Stimulated activated CD8-positive, alpha-beta memory T cell treated with anti-CD3 and anti-CD28 coated beads, Interleukin-2, amount 100 ng/mL, for 48 hours (primary cell): ENCODE measurements at places on chromosomes 5 and 9.

- DNase-seq, result no peak
These were observed 7.5 kb upstream of the PRLR start for GRCh38 chr5:35237580-35238376.

GRCh38 chr5:174573221-174573994 is 151.0 kb upstream of the MSX2 start:
- DNase-seq, result no peak

- no peak for DNase-seq
These were observed 60.9 kb downstream of the CXXC5 start for GRCh38 chr5:139708877-139709581.

DNA sequence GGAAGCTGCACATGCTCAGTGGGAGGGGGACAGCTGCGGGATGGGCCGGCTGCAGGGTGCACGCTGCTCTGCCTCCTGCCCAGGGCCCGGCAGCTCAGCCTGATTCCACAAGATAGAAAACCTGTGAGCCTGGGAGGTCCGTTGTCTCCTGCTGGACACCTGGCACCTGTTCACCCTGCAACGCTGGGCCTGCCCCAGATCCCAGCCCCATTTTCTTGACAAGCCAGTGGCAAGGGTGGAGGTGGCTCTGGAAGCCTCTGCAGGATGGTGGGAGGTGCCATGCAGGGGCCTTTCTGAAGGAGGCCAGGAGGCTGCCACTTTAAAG is 68.1 kb upstream of the RNF130 start:
- DNase-seq, result no peak

DNA sequence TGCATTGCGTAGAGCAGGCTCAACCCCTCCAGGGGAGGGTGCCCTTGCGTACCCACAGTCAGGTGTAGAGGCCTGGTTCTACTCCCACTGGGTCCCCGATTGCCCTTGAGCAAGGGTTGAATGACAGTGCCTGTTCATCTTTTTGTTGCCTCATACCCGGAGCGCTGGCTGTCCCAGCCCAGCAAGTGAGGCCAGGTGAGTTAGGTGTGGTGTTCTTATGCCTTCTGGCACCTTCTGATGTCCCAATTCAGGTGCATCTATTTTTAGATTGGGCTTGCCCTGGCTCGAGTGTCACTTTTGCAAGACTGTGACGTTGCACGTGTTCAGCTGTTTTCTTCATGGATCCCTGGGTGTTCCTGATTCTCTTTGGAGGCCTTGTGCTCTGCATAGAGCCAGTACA is 257.8 kb downstream of the GOLPH3 start:
- DNase-seq, result no peak

DNA sequence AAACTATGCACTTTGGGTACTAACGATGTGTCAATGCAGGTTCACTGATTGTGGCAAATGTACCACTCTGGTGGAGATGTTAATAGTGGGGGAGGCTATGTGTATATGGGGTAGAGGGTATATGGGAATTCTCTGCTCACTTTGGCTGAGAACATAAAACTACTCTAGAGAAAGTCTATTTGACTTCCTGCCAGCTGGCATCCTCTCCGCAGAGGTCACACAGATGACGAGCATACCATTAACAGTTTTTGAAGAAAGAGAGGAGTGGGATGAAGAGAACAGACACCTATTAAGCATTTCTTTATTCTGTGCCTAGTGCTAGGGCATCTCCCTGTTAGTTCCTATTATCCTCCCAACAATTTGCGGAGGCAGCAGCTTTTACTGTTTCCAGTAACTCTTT is 58.4 kb upstream of the TRIM32 start:
- no peak for DNase-seq

- no peak for DNase-seq
These were observed 325.3 kb downstream of the TLE1 start for GRCh38 chr9:81363916-81364480.

GRCh38 chr5:143141652-143142051 is 261.8 kb downstream of the NR3C1 start:
- DNase-seq, result no peak

DNA sequence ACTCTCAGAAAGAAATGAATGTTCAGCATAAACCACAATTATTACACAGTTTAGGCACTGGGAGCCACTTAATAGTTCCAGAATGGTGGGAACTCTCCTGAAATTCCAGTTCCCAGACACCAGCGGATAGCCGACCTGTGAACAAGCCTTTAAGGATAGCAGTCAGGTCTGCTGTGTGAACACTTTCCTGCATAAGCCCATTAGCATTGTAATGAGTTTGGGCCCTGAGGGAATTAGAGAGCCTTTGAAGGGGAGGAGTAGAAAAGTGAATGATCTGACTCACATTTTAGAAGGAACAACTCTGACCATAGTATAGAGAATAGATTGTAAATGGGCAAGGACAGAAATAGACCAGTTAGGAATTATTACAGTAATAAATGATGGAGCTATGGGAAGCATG is 189.1 kb downstream of the ADGRV1 start:
- no peak for DNase-seq

DNA sequence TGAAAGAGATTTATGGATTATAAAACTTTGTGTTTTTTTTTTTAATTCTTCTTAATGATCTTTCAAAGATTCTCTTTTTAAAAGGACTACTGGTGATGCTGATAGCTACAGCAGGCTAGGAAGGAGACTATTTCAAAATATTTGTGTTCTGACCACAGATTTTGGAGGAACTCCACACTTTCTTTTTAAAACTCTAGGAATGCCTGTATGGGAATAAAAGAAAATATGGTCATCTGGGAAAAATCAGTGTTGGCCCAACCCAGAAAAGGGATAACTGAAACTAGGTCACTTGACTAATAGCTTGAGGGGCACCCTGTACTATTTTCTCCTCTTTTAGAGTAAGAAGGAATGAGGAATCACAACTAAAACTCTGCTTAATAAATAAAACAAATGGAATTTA is 97.6 kb upstream of the ADAMTS19 start:
- DNase-seq, result no peak

GRCh38 chr9:134855231-134855899 is 25.2 kb upstream of the FCN2 start:
- DNase-seq, result no peak

GRCh38 chr5:43561356-43561755 is 4.5 kb upstream of the PAIP1 start:
- DNase-seq, result no peak

DNA sequence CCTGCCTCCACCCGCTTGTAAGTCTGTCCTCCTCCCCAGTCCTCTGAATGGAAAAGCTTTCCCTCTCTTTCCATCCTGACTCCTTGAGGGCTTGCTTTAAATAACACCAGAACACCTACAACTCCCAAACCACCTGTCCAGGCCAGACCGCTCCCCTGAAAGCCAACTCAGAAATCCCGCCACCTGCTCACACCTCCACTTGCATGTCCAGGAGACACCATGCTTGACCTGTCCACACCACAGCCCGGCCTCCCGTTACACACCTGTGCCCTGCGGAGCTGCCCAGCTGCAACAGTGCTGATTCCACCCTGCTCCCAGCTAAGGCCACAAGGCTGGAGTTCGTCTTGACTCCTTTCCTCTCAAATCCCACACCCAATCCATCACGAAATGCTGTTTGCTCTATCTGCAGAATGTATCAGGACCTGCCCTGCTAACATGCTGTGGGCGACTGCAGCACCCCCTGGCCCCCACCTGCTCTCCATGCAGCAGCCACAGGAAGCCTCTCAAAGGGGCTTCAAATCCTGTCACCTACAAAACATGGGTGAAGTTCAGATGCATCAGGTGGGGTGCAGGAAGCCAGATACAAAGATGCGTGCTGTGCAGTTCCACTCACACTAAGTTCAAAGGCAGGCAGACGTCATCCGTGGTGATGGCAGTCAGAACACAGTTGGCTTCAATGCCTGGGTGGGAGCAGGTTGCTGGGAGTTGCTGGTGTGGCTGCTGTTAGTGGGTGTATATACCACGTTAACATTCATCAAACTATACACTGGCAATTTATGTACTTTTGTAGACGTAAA is 166.0 kb downstream of the ROR2 start:
- no peak for DNase-seq

DNA sequence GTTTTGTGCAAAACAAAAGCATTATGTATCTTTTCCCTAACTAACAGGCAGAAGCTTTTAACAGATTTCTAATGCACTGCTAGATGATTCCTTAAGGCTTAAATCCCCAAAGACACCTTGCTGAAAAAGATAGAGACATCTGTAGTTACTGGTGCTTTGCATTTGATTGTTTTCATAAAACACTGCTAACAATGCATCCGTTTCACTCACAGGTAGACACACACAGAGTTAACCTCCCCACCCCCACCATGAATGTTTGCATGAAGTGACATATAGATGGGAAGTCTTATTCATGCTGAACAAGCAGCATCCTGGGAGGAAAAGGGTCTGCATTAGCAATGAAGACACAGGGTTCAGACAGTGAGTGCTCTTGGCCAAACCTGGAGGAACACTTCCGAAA is 100.9 kb downstream of the ASTN2 start:
- no peak for DNase-seq

- no peak for DNase-seq
These were observed 47.7 kb downstream of the MTMR12 start for GRCh38 chr5:32264957-32265572.

DNA sequence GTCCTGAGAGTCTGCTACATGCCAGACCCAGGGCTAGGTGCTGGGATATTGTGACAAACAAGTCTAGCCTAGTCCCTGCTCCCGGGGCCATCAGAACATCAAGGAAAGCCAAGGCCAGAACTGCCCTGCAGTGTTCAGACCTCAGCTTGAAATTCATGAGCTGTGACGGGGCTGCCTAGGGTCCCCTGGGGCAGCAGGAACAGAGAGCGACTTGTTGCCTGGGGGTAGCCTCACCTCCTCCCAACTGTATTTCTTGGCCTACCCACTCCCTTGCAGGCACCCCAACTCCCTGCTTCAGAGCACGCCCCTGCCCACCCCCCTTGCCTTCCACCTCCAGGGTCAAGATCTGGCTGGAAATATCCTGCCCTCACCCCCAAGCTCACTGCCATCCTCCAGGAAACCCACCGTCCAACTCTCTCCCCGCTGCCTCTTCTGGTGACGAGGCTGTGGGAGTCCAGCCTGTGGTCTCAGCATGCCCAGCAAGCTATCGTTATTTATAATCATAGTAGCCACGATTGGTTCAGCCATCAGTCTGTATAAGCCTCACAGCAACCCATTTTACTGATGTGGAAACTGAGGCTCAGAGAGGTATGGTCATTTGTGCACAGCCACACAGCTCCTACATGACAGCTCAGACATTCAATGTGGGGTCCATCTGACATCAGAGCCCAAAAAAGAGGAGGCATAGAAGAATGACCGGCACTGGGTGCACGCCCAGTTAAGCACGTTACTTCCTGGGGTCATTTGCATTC is 10.7 kb downstream of the DNM1 start:
- no peak for DNase-seq

- DNase-seq, result no peak
These were observed 87.1 kb upstream of the ELL2 start for GRCh38 chr5:96048763-96049162.

- no peak for DNase-seq
These were observed 44.2 kb downstream of the SH3PXD2B start for GRCh38 chr5:172410160-172410559.

- no peak for DNase-seq
These were observed 15.7 kb downstream of the FER start for GRCh38 chr5:108763222-108763916.

- no peak for DNase-seq
These were observed 524.5 kb upstream of the CLINT1 start for GRCh38 chr5:158383486-158383885.

GRCh38 chr9:38416461-38416860 is 7.8 kb downstream of the IGFBPL1 start:
- no peak for DNase-seq

DNA sequence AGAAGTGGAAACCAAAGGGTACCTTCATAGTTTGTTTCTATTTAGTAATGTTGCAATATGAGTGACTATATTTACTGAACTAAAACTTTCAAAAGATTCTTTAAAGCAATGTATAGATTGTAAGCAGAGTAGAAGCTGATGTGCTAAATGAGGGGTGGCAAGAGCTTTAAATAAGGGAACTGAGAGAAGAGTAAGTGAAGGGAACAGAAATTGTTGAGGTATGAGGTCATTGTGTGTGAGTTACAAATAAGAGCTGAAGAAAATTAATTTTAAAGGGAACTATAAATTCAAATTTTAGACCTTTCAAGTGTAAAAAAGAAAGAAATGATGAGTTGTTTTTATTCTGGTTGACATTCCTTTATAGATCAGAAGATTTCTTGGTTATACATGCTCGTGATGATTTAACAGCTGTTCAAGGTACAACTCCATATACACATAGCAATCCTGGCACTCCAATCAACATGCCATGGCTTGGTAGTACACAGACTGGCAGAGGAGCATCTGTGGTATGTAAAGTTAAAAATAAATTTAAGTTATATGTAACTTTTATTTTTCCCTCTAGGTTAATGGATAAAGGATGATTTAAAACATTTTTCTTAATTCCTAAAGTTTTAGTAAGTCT is 135.1 kb upstream of the TNFAIP8 start:
- no peak for DNase-seq

GRCh38 chr5:107324071-107324470 is 346.7 kb downstream of the EFNA5 start:
- DNase-seq, result no peak

DNA sequence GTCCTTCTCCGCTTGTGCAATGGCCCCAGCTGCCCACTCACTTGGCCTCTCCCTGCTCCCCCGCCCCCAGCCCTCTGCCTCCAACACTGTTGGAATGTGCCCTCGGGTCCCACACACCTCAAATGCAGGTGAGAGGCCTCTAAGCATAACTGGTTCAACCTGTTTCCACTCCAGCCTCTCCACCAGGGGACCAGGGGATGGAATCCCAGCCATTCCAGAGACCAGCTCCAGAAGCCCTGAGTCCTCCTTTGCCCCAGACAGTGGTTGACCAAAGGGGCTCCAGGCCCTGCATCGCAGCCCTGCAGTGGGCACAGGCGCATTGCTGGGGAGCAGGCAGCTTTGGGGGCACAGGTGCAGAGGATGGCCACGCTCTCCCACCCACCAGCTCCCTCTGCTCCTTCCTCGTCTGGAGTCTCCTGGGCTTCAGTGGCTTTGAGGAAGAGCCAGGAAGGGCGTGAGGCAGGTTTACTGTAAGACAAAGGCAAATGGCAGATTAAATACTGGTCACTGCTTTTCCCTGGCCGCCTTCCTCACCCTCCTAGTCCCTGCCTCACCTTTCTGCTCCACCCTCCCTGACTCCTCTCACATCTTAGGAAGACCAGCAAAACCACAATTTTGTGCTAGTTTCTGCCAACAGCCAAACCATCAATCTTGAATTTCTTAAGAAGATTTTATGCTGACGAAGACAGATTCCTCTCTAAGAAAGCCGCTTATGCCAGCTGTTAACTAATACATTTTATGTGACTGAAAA is 29.1 kb upstream of the IRX2 start:
- no peak for DNase-seq

DNA sequence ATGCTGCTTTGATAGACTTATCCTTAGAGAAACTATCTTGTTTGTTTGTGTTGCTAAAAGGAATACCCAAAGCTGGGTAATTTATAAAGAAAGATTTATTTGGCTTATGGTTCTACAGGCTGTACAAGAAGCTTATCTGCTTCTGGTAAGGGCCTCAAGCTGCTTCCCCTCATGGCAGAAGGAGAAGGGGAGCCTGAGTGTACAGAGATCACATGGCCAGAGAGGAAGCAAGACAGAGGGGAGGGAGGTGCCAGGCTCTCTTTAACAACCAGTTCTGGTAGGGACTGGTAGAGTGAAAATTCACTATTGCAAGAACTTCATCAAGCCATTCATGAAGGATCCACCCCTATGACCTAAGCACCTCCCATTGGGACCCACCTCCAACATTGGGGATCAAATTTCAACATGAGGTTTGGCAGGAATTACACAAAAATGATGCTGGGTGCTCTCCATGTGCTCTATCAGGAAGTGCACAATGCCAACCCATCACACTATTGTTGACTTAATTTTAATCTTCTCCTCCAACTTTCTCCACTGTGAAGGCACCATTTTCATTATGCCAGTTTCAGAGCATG is 115.1 kb upstream of the SHB start:
- DNase-seq, result no peak
